Airway epithelial cell (primary cell): ENCODE measurements at places on chromosomes 12 and 14. TPM values are rescaled to one million over a fixed set of nuclear protein-coding genes. Genes with fewer than 3 reads are reported as not detected.

Gene AKAP3
- total RNA-seq = 0.07 TPM in 1 of 2 replicates, not detected in the other

Gene NRXN3
- total RNA-seq = 0.63 and 0.98 TPM in 2 replicates

Gene NEUROD4
- total RNA-seq = not detected in 2 replicates

Gene HOXC4
- total RNA-seq = not detected in 2 replicates

Gene PLA2G1B
- not detected in 2 replicates for total RNA-seq

Gene NT5DC3
- total RNA-seq = 8.0 and 9.5 TPM in 2 replicates

Gene PLD4
- total RNA-seq = not detected in 2 replicates

Gene PMCH
- not detected in 2 replicates for total RNA-seq

Gene CLEC2B
- total RNA-seq = 0.23 and 0.63 TPM in 2 replicates

Gene SLC10A1
- not detected in 2 replicates for total RNA-seq

Gene CCDC196
- total RNA-seq = not detected in 2 replicates

Gene GPR84
- total RNA-seq = not detected in 2 replicates

Gene RNF212B
- not detected in 2 replicates for total RNA-seq

Gene CISTR
- total RNA-seq = not detected in 2 replicates

Gene SIX1
- 11.3 and 19.1 TPM in 2 replicates for total RNA-seq

Gene KRT77
- total RNA-seq = 0.09 and 0.21 TPM in 2 replicates

Gene CCT2
- total RNA-seq = 196 and 225 TPM in 2 replicates
